Activated naive CD4-positive, alpha-beta T cell treated with anti-CD3 and anti-CD28 coated beads, Interleukin-2, amount 50 U/mL, for 72 hours (primary cell): ENCODE measurements at places on chromosomes 16 and 17. TPM values are rescaled to one million over a fixed set of nuclear protein-coding genes. Genes with fewer than 3 reads are reported as not detected.

DNA sequence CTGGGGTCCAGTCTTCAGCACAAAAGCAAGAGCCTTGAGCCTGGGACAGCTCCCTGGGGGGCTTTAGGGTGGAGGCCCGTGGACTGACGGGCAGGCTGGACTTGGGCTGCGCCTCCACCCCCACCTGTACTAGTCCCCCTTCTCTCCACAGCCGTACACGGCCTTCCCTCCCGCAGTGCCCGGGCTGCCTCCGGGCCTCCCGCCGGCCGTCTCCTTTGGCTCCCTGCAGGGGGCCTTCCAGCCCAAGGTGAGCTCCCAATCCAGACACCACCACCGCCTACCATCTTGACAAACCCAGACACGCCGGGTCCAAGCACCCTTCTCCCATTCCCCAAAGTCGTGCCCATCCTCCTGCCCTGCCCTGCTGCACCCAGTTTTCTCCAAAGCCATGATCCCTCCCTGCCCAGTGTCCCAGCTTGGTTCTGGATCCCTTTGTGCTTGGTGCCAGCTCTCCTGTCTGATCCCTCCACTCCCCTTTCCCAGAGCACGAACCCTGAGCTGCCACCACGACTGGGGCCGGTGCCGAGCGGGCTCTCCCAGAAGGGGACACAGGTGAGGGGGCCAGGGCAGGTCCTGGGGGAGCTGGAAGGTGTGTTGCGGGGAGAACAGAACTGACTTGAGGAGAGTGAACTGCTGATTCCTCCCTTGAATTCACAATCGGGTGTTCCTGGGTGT, 7.1 kb downstream of the FBRS start:
- DNase-seq, result no peak

DNA sequence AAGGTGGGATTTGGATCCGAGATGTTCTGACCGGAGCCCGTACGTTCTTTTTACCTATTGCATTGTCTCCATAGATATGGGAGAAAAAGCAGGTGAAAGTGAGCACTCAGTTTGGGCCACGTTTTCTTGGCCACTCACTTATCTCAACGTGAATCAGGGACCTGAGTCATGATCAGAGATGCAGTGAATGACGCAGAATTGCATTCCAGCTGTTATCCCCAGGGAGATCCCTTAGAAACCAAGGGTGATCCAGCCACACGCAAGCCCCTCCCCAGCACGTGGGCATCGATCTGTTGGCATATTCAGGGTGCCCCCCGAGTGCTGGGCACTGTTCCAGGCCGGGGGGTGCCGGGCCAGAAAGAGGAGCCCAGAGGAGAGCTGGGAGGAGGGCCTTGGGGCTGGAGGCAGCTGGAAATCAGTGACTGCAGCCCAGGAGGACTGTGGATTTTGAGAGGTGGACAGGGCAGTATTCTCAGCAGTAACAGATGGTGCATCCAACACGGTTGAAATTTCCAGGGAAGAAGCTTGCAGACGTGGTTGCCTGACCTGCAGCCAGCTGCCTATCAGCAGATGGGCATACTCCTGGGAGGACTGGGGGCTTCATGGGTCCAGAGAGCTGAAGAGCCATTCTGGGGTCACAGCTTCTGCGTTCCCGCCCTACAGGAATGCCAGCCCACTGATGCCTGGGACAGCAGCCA, 87.2 kb upstream of the CACNG5 start:
- no peak for DNase-seq

The CA4 gene
- total RNA-seq, result not detected

The LLGL2 gene
- 12.0 TPM for total RNA-seq
